ENCODE measurements at places on chromosomes 1 and 21.

- DNase-seq, result no peak
These were observed 17.8 kb downstream of the IFFO2 start for GRCh38 chr1:18938707-18939070.

DNA sequence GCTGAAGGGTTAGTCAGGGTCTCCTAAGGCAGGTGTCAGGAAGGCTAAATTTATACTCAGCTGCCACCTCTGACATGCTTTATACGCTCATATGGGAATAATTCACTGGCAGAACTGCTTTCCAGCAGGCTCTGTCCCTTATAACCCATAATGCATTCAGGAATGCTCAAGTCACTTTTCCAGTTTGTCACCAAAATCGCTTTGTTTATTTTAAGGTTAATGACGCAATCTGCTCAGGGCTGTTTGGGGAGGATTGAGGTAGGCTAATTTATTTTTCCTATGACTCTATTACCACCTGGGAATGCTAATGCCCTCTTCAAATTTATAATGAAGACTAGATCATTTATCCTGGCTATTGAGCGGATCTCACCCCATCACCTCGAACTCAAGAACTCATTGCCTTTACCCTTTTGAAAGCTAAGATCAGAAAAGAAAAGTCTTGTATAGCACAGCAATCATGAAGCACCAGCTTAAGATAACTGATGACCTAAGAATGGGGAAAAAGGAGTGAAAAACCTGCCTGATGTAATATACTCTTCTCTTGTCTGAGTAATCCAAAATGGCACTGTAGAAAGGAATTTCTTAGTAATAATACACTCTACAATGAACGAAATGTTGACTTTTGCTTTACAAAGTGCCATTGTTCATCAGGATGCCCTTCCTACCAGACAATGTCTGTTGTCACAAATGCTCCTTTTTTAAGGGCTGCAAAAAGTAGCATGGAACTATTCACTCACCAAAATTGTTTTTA is 97.9 kb upstream of the EXO1 start:
- no peak for DNase-seq

DNA sequence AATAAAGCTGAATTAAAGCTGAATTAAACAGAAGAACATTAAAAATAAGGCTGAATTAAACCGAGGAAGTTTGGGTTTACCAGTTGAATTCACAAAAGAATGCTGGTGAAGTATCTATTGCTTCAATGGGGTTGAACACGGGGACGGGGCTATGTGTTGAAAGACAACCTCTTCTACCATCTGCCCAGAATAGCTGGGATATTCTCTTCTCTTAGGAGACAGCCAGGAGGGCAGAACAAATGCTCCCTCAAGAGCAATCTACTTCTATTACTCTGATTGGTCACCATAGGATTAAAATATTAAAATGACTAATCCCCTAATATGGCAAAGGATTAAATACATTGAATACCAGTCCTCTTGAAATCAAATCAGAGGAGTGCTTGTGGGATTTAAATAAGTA is 68.4 kb downstream of the LPGAT1 start:
- no peak for DNase-seq

GRCh38 chr1:228702433-228702832 is 32.8 kb upstream of the RHOU start:
- DNase-seq, result no peak

DNA sequence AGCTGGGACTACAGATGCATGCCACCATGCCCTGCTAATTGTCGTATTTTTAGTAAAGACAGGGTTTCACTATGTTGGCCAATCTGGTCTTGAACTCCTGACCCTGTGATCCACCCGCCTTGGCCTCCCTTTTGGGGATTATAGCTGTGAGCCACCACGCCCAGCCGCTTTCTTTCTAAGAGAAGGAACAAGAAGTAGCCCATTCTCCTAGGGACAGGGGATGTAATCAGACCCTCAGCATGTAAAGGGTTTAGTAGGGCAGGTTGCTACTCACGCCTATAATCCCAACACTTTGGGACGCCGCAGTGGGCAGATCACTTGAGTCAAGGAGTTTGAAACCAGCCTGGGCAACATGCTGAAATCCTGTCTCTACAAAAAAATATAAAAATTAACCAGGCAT is 189.7 kb downstream of the TOMM20 start:
- DNase-seq, result no peak

- DNase-seq, result no peak
These were observed 889.6 kb upstream of the ADGRL4 start for GRCh38 chr1:79896140-79896539.

DNA sequence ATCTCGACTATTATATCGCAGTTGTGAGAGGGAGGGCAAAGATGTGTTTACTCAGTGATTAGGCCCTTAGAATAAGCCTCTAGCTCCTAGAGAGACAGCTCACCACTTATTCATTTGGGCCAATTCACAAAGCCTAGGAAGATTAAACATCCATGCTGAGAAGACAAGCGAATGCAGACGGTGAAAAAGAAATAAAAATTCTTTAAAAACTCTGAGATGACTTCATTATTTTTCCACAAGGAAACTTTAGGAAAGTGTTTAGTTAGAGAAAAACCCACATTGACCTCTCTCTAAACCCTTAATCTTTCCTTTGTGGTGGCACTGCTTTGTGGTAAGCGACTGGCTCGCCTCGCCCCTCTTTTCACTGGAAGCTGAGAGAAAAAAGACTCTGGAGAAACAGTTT is 146.8 kb upstream of the DMRTA2 start:
- DNase-seq, result no peak

- no peak for DNase-seq
These were observed 185.9 kb upstream of the ATP1B1 start for GRCh38 chr1:168920456-168921094.

DNA sequence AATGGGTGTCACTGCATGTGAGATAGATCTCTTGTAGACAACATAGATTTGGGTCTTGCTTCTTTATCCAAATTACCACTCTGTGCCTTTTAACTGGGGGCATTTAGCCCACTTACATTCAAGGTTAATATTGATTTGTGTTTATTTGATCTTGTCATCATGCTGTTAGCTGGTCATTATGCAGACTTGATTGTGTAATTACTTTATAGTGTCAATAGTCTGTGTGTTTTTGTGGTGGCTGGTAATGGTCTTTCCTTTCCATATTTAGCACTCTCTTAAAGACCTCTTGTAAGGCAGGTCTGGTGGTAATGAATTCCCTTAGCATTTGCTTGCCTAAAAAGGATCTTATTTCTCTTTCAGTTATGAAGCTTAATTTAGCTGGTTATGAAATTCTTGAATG is 29.6 kb downstream of the ZNF691 start:
- DNase-seq, result peak; percentile 15

DNA sequence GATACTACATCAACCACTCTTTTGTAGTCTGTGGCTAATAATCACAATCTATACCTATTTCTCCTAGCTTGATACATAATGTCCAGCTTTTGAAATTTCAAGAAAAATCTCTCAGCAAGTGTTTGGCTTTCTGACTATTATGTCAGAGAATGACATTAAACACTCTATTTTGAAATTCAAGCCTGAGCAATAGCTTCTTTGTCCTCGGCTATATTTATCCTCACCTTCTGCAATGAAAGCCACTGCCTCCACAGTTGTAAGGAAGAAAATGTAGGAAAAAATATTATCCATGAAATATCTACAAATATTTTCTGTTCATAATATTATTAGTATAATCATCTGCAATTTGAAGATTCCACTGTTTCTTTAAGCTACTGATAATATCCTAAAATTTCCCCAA is 22.1 kb downstream of the LRRC7 start:
- DNase-seq, result no peak

DNA sequence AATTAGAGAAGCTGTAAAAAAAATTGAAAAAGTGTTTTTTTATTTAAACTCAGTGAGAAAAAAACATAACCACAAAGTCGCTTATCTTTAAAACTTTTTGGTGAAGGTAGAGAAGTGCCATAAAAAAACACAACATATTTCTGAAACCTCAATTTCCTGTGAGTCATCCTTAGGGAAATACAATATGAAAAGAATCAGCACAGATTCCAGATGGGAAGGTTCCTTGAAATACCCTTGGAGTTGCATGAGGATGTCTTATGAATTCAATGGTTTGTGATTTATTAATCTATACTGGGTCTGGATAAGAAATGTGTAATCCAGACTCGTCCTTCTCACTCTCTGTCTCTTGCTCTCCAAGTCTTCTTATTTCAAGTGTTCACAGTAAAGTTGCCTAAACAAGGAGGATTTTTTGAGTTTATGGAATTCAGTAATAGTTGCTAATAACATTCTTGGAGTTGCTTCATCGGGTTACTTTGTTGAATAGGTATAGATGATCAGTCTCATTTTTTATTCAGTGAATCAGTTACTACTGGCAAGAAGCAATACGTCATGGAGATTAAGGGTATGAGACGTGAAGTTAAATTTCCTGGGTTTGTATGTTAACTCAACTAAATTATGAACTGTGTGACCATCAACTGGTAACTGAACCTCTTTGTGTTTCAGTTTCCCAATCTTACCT is 191.4 kb downstream of the KCNK2 start:
- no peak for DNase-seq

Data from NCI-H1436 treated with DMSO at 0.1 percent for 48 hours (cell line).